ENCODE measurements at places on chromosomes 1 and 21.

DNA sequence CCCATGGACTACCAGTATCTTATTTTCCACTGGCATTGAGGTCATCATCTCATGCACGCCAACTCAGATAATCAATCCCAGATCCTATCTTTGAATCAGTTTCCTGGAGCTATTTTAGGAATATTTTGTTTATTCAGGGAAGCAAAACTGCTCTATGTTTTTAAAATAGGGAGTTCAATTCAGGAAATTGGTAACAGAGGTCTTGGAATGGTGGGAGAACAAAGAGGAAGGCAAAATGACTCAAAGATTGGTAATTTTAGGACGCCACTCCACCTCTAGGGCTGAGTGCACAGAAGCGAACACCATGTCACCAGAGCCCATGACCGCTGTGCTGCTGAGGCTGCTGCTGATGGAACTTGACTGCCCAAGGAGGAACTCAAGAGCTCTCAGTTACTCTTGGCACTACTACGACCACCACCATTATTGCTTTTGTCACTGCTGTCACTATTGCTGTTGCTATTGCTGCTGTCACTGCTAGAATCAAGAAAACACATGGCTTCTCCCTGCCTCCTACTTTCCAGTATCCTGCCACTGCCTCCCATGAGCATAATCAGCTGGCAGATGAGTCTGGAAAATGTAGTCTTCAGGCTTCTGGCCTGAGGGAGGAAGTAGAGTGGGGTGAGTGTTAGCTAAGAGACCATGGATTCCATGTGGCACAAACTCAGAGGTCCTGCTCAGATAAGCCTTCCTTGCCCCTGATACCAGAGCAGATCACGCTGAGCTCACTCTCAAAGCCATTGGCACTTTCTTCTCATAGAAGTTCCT is 71.6 kb upstream of the CNIH3 start:
- DNase-seq: no peak

- no peak for DNase-seq
These were observed 77.0 kb upstream of the MACF1 start for GRCh38 chr1:39127513-39127912.

DNA sequence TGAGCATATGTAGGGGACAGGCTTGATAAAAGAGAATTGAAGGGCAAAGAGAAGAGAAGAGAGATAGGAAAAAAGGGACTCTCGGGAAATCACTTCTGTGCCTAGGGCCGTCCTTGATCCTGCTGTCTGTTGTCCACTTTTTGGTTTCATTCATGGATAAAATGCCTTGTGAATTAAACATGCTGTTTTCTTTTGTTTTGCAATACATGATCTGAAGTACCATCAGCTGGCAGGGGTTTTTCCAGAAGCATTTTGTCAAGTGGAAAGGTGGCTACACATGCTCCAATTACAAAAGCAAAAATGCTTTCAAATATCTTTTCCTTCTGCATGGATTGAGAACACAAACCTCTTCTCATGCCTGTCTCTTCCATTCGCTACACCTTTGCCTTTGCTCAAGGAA is 361.7 kb downstream of the PDE4B start:
- DNase-seq: no peak

DNA sequence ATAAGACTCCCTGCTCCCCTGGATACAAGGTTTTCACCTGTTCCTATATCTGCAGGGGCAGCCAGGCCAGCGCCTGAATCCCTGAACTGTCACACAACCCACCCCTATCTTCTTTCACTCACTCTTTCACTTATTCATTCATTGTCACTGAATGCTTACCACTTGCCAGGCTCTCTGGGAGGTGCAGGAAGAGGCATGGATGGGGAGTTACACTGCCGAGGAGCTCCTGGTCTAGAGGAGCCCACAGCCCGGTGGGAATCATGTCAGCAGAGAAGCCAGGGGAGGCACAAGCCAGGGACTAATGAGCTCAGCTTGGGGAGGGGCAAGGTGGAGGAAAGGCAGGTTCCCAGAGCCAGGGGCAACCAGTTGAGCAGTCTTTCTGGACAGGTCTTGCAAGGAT is 155.8 kb downstream of the TRABD2B start:
- no peak for DNase-seq

- DNase-seq: no peak
These were observed 113.5 kb upstream of the COL6A1 start for GRCh38 chr21:45868086-45868485.

DNA sequence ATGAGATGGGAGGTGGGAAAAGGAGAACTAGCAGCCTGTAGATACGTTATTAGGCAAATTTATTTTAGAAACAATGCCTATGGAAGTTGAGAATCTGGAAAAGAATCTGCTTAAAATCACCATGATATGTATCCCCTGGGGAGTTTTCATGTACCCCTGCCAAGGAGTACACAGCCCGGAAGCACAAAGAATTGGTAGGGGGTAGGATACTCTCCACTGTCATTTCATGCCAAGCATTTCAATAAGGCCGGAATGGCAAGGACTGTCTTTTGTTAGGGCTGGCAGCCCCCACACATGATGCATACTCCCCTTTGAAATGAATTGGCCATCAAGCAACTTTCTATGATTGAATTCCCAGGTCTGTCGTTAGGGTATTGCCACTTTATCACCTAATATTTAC is 111.5 kb upstream of the APP start:
- no peak for DNase-seq

DNA sequence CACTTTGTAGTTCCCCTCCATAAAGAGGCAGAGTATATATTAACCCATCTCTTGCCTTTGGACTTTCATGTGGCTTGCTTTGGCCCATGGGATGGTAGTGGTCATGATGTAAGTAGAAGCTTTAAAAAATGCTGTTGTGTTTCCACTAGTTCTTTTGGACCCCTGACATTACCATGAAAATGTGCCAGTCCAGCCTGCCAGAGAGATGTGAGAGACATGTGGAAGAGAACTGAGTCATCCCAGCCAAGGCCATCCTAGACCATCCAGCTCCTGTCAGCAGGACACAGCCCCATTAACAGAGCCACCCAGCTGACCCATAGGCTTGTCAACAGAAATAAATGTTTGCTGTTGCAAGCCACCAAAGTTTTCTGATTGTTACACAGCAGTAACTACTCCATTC is 3.9 kb upstream of the CD101 start:
- DNase-seq: no peak

- no peak for DNase-seq
These were observed 237.7 kb downstream of the SLC45A1 start for GRCh38 chr1:8555582-8555981.

DNA sequence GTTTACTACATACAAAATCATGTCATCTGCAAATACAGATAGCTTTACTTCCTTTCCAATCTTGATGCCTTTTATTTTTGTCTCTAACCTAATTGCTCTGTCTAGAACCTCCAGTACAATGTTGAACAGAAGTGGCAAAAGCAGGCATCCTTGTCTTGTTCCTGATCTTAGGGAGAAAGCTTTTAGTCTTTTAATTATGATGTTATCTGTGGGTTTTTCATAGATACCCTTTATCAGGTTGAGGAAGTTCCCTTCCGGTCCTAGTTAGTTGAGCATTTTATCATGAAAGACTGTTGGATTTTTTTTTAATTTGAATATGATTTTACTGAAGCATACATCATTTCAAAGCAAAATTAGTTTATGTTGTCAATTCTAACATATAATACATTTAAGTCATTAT is 45.7 kb upstream of the DISC1 start:
- DNase-seq: no peak

- DNase-seq: no peak
These were observed 54.2 kb upstream of the SPATA6 start for GRCh38 chr1:48526008-48526710.

- DNase-seq: no peak
These were observed 198.9 kb upstream of the PTGFR start for GRCh38 chr1:78291872-78292271.

DNA sequence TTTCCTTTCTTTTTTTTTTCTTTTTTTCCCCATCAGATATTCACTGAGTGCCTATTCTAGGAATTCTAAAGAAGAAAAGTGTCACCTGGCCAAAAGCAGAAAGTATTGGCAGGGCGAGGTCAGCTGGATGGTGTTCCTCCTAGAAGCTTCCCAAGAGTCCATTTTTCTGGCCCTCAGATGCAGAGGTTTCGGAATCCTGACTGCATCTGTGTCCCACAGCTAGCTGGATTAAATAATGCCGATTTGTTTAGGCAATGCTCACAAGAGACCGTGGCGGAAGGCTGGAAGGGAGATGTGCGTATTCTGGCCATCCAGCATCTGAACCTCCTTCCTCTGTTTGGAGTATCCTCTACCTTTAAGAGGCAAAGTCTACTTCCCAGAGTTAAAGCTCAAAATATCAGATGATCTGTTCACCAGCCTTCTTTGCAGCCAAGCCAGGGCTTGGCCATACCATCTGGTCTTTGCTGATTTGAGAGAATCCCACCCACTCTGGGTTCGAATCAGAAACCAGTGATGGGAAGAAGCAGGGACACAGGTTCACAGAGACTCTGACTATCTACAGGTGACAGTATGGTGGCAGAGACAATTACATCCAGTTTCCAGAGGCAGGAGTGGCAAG is 5.4 kb upstream of the TENT5C start:
- DNase-seq: no peak

DNA sequence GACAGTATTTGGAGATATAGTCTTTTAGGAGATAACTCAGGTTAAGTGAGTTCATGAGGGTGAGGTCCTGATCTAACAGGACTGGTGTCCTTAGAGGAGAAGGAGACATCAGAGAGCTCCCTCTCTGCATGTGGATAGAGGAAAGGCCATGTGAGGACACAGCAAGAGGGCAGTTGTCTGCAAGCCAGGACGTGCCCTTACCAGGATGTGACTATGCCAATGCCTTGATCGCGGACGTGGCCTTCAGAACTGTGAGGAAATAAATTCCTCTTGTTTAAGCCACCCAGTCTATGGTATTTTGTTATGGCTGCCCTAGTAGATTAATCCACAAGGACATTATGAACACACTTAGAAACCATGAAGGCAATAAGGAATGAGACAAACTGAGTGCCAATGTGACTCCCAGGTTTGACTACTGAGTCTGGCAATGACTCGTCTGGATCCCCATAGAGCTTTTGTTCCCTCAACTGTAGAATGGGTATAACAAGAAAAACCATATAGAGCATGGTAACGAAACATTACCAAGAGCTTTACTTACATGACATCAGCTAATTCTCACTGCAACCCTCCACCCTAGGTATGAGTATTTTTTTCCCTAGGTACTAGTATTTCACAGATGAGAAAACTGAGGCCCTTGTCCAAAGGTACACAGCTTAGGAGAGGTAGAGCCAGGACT is 6.5 kb downstream of the URB1 start:
- DNase-seq: no peak

GRCh38 chr1:200624679-200625335 is 4.3 kb upstream of the KIF14 start:
- DNase-seq: no peak

DNA sequence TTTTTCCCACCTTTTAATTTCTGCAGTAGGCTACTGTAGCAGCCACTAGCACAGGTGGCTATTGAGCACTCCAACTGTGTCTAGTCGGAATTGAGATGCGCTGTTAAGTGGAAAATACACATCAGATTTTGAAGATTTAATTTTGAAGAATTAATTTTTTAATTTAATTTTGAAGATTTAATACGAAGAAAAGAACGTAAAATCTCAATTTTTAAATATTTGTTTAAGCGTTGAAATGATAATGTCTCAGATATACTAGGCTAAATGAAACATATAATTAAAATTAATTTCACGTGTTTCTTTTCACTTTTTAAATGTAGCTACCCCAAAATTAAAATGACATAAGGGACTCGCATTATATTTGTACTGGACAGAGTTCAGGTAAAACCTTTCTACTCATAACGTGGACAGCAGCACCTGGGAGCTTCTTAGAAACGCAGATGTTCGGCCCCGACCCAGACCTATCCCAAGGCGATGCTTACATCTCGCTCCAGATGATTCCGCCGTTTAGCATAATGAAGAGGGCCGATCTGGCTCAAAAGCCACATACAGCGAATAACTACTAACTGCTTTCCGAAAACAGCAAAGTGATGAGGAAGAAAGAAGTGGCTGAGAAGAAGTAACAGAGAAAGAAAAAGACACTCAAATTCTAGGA is 717 bp downstream of the CRYZL1 start:
- no peak for DNase-seq

- no peak for DNase-seq
These were observed 24.7 kb downstream of the NPHS2 start for GRCh38 chr1:179550746-179551682.

DNA sequence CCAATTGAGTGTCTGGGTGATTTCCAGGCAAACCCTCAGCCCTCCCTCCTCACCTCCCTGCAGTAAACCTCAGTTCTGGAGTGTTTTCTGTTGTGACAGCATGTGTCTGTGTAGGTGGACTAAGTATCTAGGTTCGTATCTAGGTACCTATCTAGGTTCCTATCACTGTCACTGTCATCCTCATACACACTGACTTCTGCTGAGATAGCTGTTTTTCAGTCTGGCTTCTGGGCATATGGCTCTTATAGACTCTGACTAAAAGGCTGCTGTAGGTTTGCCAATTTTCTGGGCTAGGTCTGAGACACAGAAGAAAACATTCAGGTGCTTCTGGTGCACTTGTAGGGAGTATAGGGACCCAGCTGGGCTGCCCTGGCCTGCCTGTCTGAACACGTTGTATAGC is 8.1 kb upstream of the TRIM67 start:
- no peak for DNase-seq

DNA sequence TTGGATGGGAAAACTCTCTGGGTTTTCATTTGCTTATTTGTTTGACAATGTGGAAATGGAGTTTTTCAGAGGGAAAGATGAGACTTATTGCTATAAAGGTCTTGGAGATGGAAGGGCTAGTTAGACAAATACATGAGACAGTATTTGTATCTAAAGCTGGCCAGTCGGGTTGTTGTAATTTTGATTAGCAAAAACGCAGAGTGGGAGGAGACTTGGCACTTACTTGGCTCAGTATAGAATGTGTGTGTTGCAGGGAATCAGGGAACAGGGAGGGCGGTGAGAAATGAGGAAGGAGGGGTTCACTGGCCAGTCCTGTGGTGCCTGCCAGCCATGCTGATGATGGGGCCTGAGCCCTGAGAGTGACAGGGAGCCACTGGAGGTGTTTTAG is 6.0 kb upstream of the FOXE3 start:
- no peak for DNase-seq

DNA sequence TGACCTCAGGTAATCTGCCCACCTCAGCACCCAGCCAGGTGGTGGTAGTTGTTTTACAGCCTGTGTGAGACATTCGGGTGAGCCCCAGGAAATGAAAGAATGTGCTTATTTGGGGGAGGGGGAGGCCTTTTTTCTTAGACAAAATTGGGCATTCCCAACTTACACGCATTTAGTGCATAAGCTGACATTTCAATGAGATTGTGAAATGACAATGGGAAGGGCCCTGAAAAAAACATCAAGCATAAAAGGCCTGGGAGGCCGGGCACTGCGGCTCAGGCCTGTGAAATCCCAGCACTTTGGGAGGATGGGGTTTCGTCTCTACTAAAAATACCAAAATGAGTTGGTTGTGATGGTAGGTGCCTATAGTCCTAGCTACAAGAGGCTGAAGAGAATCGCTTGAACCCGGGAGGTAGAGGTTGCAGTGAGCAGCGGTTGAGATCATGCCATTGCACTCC is 5.0 kb downstream of the GAS5 start:
- DNase-seq: no peak

Data from stimulated activated CD4-positive, alpha-beta T cell treated with anti-CD3 and anti-CD28 coated beads, Interleukin-1b, Interleukin-23, amount 100 ng/mL, for 1 hour (primary cell).